ENCODE measurements at places on chromosomes 16 and 17. TPM values are rescaled to one million over a fixed set of nuclear protein-coding genes. Genes with fewer than 3 reads are reported as not detected.

- no peak for DNase-seq
Observed at GRCh38 chr16:87856791-87857228, 12.5 kb downstream of the SLC7A5 start.

DNA sequence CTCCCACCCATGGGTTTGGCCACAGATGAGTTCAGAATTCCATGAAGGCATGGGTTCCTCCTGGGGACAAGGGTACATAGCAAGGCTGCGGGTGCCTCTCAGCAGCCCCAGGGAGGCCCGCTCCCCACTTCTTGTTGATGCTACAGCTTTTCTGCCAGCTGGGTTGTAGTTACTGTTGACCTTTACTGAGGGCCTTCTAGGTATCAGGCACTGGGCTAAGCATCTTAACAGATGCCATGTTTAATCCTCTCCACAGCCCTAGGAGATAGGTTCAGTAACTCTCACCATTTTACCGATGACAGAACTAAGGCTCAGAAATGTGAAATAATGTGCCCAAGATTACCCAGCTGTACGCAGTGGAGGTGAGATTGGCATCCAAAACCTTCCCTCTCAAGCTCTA is 54.3 kb upstream of the DLX4 start:
- DNase-seq, result no peak

GRCh38 chr16:57576429-57576870 is 34.0 kb downstream of the ADGRG5 start:
- peak; percentile 64 for DNase-seq

Gene AURKB
- 19.0 TPM for total RNA-seq

Gene SP6
- total RNA-seq, result under 0.01 TPM

Gene RASL10B
- total RNA-seq, result 12.1 TPM

Gene FAM171A2
- total RNA-seq, result 0.86 TPM

- no peak for DNase-seq
Observed at GRCh38 chr17:77466140-77466539, 325.4 kb downstream of the SEC14L1 start.

GRCh38 chr17:32297860-32298259 is 32.2 kb downstream of the RHBDL3 start:
- no peak for DNase-seq

DNA sequence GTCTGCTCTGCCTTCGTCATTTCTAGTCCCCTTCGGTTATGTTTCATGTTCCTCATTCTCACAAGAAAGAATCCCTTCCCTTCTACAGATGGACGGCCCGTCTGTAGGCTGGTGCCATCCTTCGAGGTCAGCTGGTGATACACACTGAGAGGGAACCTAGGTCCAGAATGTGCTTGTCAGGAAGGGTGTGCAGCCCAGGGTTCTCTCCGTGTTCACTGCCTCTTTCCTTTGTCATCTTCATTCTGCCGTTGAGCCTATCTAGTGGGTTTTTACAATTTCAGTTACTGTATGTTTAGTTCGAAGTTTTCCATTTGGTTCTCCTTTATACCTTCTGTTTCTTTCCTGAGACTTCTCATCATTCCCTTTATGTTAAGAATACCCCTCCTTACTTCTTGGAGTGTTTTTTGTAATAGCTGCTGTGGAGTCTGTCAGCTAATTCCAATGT is 18.9 kb downstream of the KIAA0513 start:
- DNase-seq, result no peak

Gene CDH11
- 265 TPM for total RNA-seq

DNA sequence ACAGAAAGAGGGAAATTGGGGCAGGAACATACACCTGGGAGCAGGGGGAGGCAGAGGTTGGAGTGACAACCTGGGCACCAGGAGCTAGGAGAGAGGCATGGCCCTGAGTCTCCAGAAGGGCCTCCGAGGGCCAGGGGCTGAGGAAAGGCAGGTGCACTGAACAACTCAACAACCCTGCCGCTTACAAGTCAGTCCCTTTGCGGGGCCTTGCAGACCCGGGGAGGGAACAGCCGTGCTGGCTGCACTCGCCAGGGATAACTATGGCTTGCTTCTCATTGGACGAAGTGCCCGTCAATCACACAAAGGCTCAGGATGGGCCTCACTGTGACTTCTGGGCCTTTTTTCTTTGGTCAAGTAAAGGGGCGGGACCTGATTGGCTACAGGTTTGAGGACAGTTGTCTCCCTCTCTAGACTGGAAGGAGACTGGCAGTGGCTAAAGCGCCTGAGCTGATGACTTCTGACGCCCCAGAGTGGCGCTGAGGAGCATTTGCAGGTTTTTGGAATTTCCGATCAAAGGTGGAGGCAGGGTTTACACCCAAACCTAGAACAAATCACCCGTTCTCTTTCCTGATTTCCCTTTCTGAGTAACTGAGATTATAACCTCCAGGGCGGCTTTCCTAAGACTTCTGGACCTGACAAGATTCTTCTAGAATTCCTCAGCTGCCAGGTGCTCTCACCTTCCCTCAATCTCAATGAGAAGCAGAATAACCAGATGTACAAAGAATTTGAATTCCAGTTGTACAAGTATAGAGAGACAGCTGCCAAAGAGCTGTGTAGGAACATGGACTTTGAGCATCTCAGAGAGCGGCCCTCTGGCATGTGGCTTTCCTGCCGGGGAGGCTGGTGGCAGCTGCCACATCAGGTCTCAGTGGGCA is 27.6 kb upstream of the ST6GALNAC2 start:
- no peak for DNase-seq

- no peak for DNase-seq
Observed at GRCh38 chr16:62831235-62831850, 795.1 kb upstream of the CDH8 start.

All from fibroblast of villous mesenchyme (primary cell).